HFFc6 (cell line): ENCODE measurements at places on chromosomes 5 and 9. TPM values are rescaled to one million over a fixed set of nuclear protein-coding genes. Genes with fewer than 3 reads are reported as not detected.

LHX3 gene
- not detected in 3 replicates for total RNA-seq

PRR16 gene
- total RNA-seq, result 50.9 to 67.3 TPM (median 66.4 TPM) in 3 replicates

CAMK2A gene
- 0.14 to 0.38 TPM (median 0.22 TPM) in 3 replicates for total RNA-seq

CAVIN4 gene
- total RNA-seq, result 0.43 to 1.1 TPM (median 0.61 TPM) in 3 replicates

ANKS6 gene
- 12.3 and 15.2 TPM in 2 replicates for total RNA-seq

AP3B1 gene
- 52.7 to 55.3 TPM (median 54.4 TPM) in 3 replicates for total RNA-seq

RGP1 gene
- total RNA-seq, result 31.8 to 35.1 TPM (median 34.7 TPM) in 3 replicates

GRXCR2 gene
- total RNA-seq, result not detected in 3 replicates

PITX1 gene
- 15.6 to 25.5 TPM (median 19.5 TPM) in 3 replicates for total RNA-seq

OR1Q1 gene
- total RNA-seq, result not detected in 3 replicates

RPS23 gene
- 1,644 to 1,779 TPM (median 1,754 TPM) in 3 replicates for total RNA-seq

CDC20B gene
- 0.10 to 0.18 TPM in 2 of 3 replicates, not detected in the other for total RNA-seq

NUTM2F gene
- not detected in 3 replicates for total RNA-seq

PCDHGA6 gene
- 1.9 to 2.8 TPM (median 2.0 TPM) in 3 replicates for total RNA-seq

STPG3 gene
- not detected in 2 replicates for total RNA-seq

SURF4 gene
- 420 to 451 TPM (median 439 TPM) in 3 replicates for total RNA-seq

TAL2 gene
- total RNA-seq, result not detected in 3 replicates

PAPPA gene
- 8.3 to 12.9 TPM (median 11.5 TPM) in 3 replicates for total RNA-seq

SPATA31D4 gene
- total RNA-seq, result not detected in 3 replicates
